Effector memory CD4-positive, alpha-beta T cell (primary cell): ENCODE measurements at places on chromosomes 5 and 9.

GRCh38 chr9:35748858-35749514 lies at the start of the genes GBA2 and RGP1:
TSS of gene GBA2 (minus strand) at chr9:35749228. CDS start at chr9:35748704, 524 bp downstream.
TSS of gene RGP1 (plus strand) at chr9:35749287. CDS start at chr9:35749756, 469 bp downstream.
- DNase-seq, result peak; percentile 55

DNA sequence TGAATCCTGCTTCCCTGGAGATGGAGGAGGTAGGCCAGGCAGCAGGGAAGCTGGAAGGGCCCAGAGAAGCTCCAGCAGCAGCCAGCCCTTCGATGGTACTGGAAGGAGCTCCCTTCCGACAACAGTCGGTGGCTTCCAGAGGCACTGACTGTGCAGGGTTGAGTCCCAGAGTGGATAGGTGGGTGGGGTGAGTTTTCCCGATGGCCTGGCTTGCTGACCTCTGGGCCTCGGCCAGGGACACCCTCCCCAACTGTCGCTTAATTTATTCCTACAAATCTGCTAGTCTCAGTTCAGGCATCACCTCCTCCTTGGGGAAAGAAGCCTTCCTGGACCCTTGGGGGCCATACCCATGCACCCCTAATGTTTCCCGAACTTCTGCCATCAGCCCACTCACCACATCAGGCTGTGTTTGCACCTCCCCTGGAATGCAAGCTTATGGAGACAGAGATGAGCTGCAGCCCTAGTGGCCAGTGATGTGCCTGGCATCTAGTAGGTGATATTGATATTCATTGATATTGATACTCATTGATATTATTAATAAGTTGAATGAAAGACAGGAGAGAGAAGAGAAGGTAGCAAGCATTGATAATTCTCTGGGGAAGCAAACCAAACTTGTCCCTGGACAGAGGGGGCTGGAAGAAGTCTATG lies 104.6 kb upstream of the BOD1 start:
- no peak for DNase-seq

DNA sequence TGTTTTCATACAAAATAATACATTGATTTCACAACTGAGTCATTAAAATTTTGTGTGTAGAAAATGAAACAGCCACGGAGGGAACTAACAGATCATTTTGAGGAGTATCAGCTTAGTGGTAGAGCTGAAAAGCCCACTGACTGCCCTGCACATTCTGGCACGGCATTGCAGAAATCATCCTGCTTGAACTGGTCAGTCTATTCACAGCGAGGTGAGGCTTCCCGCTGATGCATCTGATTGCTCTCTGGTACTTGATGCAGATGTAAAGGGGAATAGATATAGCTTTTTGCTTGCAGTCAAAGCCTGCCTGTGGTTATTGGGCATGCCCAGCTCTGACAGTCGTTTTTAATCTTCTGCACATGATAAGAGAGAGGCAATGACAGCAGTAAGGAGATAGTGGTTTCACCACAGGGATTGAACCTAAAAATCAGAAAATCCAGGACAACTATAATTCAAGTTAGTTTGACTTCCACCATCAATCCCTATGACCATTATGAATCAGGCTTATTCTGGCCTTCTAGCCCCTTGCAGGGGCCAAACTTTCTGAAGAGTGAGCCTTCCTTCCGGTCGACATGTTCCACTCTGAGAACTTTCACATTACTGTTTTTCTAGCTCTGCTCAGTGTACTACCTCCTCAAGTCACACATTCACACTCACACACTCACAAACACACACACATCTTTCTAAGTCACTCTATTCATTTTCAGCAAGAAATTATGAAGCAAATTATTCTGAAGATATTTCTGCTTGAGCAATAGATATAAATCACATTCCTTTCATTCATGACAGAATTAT lies 782.8 kb upstream of the NUDT12 start:
- DNase-seq, result no peak

- no peak for DNase-seq
Observed at GRCh38 chr9:18923671-18924430, 109.2 kb downstream of the SAXO1 start.

DNA sequence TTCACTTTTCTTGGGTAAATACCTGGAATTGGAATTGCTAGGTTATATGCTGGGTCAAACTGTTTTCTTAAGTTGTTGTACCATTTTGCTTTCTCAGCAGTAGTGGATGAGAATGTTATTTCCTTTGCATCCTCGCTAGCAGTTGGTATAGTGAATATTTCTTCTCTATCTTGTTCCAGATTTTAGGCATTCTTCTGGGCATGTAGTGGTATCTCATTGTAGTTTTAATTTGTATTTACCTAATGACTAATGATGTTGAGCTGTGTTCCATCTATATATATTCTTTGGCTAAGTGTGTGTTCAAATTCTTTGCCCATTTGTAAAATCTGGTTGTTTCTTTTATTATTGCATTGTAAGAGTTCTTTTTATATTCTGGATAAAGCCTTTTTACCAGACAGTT lies 333.3 kb downstream of the MAT2B start:
- DNase-seq, result no peak

DNA sequence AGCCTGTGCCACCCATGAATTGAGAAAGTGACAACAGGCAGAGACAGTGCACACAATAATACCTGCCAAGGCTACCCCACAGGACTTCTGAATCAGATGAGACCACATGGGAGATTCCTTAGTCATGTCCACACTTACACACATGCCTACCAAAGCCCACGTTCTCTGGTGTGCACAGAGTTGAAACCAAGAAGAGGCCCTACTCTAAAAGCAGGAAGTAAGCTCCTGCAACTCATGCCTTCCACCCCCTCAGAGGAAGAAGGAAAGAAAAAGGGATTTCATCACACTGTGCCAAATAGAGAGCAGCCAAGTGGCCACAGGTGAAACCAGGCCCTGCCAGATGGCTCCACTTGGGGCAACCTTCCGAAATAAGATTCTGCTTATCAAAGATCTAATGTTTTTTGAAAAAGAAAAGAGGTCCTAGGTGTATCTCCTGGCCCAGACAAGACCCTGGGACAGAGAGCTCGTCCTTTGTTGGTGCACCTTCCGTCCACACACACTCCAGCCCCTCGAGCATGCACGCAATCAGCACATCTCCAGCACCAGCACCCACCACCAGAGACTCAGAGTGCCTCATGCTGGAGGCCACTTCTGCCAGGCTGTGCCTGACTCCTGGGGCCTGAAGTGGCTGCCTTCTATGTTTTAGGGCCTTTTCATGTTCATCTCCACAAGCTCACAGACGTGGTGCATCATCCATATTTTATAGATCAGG lies 114.6 kb upstream of the SPOCK1 start:
- DNase-seq, result no peak

DNA sequence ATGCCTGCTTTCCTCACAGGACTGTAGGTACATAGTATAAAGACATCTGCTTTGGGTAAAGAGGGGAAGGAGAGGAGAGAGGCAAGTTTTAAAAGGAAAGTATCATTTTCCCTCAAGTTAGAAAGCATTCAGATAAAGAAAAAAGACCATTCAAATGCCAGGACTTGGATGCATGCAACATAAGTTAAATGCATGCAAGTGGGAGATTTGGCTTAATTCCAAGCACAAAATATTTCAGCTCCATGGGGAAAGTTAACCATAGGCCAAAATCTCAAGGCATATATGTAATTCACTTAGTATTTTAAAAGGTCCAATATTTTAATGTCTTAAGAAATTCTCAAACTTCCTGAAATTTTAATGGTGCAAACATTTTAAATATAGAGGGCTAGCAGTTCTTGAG lies 36.4 kb downstream of the POU5F2 start:
- DNase-seq, result no peak
